ENCODE measurements at places on chromosomes 5 and 9. TPM values are rescaled to one million over a fixed set of nuclear protein-coding genes. Genes with fewer than 3 reads are reported as not detected.

The FAM81B gene
- total RNA-seq, result not detected

The IFNB1 gene
- total RNA-seq, result not detected

The ARSI gene
- 13.8 TPM for total RNA-seq

DNA sequence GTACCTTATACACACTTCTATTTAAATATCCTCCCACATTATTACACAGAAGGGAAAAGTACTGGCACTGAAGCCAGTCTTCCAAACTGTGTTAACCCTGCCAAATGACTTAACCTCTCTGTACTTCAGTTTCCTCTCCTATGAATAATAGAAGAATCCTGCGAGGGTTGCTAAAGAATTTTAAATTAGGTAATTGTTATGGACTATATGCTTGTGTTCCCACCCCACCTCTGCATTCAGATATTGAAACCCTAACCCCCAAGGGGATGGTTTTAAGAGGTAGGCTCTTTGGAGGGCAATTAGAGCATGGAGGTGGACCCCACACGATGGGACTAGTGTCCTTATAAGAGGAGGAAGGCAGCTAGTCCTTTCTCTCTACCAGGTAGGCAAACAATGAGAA lies 72.7 kb downstream of the TTLL11 start:
- DNase-seq, result no peak

DNA sequence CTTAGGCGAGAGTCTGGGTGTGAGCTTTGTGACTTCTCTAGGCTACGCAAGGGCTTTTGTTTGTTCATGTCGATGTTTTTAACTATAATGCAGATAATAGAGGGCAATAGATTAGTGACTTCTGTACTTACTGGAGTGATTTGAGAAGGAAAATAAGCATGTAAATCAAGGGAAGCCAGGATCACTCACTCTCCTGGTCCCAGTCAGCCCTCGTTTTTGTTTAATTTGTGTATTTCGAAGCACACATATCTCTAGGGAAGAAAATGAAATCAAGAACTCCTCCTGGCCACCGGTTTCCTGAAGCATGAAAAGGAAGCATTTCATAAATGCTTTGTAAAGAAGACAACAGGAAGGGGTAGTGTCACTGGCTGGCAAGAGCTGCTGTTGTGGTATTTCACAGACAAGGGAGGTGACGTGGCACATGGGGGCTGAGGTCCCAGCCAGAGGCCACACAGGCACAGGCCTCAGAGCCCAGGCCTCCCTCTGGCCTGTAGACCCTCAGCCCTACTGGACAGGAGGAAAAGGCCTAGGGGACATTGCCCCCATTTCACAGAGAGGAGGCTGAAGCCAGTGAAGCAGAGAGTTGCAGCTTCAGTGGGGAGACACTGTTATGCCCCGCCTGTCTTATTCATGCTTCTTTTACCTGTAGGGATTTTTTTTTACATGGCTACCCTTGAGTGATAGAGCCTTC lies 34.1 kb downstream of the IRF1 start:
- DNase-seq, result peak; percentile 59

- no peak for DNase-seq
Measured at GRCh38 chr5:102591650-102592049, 92.8 kb upstream of the SLCO6A1 start.

GRCh38 chr9:123168586-123168985 lies 99.8 kb downstream of the STRBP start:
- no peak for DNase-seq

DNA sequence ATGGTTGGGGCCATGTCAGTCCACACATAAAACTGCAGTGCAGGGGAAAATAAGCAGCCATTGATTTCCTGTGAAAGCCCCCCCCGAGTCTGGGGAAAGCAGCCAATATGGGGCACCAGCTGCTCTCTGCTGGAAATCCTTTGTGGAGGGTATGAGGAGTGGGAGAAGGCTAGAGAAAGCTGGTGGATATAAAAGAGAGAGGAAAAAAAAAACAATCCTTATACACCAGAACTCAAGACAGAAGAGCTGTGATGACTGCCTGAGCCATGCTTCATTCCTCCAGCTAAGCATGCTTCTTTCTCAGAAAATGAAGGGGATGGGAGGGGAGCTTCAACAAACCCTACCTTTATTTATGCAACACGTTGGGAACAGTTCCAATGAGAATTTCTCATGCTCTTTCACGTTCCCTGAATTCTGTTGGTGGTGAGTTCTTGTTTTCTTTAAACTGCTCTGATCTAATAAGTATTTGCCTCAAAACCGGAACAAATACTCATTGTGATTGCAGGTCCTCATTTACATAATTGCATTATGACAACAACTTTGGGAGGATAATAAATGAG lies 688.0 kb upstream of the SEMA6A start:
- no peak for DNase-seq
